ENCODE measurements at places on chromosomes 1 and 21.

GRCh38 chr1:33684396-33685179, 179.3 kb upstream of the HMGB4 start:
- no peak for DNase-seq

DNA sequence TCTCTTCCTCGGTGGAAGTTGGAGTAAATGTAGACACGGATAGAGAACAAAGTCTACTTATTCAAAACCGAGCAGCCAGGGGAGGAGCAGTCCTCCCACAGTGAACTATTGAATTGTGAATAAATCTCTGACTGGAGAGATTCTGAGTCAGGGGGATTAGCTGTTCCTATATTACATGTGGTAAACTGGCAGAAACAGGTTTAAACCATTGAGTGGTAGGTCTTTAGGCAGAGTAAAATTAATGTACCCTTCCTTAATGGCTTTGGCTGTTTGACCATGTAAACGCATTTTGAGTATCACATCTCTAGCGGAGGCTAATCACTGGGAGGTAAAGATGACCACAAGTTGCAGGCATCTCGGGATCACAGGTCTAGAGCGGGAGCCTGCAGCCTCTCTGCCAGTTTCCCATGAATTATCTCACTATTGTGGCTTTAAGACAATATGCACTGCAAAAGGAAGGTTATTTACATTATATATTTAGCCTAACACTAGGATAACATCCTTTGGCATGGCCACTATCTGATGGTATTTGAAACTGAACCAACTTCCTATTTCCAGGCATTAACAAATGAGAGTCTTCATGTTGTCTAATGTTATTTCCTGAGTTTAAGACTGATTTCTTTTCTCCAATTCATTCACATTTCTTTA, 7.9 kb upstream of the DISC1 start:
- DNase-seq: no peak

- DNase-seq: no peak
Observed at GRCh38 chr1:227773558-227773957, 38.3 kb downstream of the SNAP47 start.

GRCh38 chr1:81827942-81828341, 27.2 kb downstream of the ADGRL2 start:
- DNase-seq: no peak

DNA sequence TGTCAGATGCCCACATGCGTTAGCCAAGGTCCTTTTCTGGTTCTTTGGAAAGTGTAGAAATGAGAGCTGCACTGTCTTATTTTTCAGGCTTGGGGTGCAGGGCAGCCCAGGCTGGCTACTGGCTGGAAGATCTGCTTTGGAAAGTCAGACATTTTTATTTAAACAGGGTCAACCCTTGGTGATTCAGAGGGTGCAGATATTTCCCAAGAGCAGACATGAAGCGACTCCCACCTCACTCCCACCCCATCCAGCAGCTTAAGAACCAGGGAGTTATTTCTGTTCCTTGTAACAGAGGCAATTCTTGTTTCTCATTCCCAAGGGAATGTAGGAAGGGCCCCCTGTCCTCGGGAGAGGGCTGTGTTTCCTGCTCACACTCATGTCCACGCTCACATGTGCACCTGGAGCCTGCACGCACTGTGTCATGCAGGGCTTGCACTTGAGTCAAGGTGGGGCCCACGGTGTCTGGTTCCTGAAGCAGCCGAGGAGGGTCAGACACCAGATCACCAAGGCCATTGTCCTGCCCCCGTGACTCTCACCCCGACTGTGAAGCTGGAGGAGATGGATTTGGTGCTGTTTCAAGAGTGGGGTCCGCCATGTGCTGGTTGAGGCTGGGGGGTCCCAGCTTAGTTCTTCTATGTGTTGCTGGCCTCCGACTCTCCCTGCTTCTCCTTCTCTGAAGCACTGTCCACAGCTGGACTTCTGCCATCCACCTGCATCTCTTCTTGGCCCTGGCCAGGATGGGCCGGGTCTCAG, 992 bp downstream of the S100A7A start:
- no peak for DNase-seq

- no peak for DNase-seq
Observed at GRCh38 chr1:82920418-82921248, 1078.3 kb downstream of the TTLL7 start.

GRCh38 chr1:18501833-18502232, 21.1 kb downstream of the KLHDC7A start:
- DNase-seq: no peak

DNA sequence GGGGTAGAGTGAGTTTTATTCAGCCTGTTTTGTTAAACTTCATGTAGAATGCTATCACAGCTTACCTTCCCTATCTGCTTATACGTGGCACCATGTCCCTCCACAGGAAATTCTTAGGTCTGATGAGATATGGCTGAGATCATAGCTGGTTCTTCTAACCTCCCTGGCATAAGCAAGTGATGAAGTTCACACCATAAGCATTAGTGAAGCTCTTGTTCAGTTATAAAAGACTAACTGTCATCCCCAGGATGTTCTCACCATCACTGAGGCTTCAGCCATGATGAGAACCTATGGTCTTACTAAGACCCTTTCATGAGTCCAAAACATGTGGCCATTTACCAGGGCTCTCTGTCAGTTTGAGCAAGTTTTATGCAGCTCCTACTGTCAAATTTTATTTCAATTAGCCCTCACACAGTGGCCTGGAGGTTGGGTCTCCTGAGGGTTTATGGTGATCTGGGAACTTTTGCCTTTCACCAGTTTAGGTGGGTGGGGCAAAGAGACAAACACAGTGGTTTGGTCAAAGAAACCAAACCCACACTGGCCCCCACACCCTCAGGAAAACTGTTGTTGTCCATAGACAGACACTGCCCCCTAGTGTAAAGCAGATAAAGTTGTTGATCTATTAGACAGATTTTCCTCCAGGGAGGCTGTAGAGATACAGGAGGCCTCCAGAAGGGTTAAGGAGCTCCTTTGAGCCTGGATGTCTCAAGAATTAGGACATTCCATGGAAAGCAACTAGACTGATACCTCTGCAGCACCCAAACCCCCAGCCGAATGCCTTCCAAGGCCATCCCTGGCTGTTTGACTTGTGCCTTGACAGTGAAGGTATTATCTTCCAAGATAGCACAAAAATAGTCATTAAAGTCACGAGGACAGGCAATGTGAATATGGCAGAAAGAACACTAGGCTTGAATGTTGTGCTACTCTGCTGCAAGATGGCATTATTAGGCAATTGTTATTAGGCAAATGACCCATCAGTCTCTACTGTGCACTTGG, 5.0 kb downstream of the SLC22A15 start:
- no peak for DNase-seq

GRCh38 chr1:153340356-153340755, 8.3 kb downstream of the PGLYRP4 start:
- no peak for DNase-seq

DNA sequence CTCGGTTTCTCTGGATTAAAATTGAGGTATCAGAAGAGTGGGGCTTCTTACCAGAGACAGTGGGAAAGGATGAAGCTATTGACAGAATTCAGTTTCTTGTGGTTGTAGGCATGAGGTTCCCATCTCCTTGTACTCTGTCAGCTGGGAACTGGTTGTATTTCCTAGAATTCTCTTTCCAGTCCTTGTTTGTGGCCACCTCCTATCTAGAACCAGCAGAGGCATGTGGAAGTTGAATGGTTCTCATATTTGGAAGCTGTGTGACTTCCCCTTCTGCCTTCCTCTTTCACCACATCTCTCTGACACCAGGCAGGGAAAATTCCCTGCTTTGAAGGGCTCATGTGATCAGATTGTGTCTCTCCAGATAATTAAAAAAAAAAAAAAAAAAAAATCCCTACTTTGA, 457.7 kb upstream of the ADAMTS5 start:
- no peak for DNase-seq

DNA sequence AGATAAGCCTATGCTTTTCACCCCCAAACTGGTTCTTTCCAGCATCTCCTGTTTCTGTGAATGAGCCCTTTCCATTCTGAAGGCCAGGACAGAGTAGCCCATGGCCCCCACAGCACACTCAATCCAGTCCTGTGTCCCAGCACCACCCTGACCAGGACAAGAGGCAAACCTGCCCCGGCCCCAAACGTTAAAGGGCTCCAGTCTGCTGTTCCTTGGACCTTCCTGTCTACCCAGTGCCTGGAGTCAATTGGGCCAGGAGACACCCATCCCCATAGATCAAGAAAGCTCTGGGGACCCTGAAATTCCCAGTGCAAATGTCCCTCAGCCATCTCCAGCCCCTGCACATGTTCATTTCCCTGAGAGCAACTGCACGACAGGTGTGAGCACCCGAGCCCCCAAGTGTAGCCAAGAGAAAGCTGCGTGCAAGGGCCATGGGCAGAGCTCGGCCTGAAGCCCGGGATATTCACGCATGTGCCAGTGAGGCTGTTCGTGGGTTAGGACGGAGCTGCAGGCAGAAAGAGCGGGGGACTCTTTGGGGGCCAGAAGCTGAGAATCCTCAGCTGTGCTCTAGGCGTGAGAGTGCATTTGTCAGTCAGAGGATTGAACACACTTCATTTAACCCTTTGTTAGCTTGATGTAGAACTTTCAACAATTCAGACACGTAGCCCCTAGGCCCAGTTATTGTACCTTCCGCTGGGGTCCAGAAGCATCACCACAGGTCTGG, 4.2 kb upstream of the RIPK4 start:
- no peak for DNase-seq

DNA sequence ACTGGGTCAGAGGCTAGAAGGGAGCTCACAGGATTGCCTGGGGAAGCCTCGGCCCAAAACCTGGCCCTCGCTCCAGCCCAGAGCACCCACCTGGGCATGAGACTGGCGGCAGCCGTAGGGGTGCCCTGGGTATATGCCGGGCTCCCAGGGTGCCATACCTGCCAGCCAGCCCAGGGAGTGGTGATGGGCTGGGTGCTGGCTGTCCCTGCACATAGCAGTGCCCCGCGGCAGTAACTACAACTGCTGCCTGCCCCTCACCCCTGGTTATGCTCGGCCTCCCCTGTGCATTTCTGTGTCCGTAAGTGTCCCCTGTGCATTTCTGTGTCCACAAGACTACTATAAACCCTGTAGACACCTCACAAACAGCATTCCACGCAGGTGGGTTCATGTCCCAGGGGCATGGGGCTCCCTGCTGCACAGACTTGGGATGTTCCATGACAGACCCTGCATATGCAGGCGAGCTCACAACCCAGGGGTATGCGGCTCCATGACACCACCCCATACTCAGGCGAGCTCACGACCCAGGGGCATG, 5.8 kb upstream of the SPATC1L start:
- DNase-seq: no peak

DNA sequence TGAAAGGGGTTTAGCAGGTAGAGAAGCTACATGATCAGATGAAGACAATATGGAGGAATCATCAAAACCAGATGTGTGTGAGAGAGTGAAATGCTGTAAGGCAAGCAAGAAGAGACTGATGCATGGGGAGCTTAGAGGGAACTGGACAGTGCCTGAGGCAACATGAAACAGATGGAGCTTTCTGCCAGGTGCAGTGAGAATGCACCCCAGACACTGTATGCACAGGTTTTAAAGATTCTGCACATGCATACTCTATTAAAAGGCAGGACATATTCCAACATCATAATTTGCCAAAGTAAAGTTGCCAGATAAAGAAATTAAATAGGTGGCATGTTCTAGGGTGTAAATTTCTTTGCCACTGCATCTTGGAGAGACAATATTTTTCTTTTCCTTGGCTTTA, 200.1 kb downstream of the AMY1C start:
- no peak for DNase-seq

GRCh38 chr1:46021046-46021996, 111.1 kb downstream of the PIK3R3 start:
- no peak for DNase-seq

DNA sequence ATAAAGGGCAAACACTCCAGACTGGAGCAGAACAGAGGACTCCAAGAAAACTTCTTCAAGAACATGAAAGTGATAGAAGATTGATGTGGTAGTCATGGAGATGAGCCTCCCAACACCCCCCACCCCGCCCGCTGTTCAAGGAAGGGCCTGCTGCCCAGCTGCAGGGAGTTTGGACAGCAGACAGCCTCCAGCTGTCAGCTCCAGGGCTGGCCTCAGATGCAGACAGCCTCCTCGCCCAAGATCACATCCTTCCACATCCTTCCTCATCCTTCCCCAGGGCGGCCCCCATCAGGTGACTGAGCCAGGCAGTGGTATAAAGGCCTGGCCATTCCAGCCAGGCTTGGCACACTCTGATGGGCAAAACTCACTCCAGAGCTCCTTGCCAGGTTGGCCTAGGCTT, 24.6 kb downstream of the HMGN2 start:
- DNase-seq: no peak

DNA sequence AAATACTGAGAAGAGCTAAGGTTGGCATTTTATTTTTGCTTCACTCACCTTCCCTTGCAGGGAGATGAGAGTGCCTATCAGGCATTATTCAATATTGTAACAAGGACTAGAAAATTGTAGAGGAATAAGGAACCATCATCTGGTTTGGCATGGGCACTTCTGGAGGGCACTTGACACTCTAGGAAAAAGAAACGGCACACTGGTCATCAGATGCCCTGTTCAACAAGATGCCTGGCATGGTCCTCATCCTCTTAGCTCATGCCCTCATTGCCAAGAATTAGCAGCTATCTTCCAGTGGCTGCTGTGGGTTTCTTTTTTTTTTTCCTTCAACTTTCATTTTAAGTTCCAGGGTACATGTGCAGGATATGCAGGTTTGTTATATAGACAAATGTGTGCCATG, 95.1 kb upstream of the ESRRG start:
- DNase-seq: no peak

DNA sequence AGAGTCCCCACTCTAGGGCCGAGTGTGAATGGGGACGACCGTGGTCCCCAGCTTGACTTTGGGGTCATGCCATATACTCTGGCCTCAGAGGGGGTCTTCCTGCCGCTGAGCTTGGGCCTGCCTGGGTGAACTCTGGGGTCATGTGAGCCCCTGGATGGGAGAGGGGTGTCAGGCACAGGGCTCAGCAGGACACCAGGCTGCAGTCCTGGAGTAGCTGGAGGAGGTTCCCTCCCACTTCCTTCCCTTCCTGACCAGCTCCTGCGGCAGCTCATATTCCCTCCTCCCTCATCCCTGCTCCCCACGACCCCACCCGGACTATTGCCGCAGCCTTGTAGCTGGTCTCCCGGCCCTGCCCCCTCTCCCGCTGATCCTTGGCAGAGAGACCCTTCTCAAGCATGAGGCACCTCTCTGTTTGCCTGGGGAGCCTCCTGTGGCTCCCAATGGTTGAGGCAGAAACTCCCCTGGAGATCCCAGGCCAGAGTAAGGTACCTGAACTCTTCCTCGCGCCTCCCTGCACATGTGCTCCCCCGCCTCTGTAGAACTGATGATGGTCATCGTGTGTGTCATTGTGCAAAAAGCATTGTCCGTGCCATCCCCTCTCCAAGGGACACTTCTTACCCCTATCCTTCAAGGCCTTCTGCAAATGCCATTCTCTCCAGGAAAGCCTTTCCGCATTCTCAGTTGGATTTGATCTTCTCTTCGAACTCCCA, 1.8 kb downstream of the TNFRSF1B start:
- DNase-seq: no peak
